ENCODE measurements at places on chromosomes 5 and 9.

GRCh38 chr5:54825005-54825404, 160.4 kb downstream of the ESM1 start:
- no peak for DNase-seq

DNA sequence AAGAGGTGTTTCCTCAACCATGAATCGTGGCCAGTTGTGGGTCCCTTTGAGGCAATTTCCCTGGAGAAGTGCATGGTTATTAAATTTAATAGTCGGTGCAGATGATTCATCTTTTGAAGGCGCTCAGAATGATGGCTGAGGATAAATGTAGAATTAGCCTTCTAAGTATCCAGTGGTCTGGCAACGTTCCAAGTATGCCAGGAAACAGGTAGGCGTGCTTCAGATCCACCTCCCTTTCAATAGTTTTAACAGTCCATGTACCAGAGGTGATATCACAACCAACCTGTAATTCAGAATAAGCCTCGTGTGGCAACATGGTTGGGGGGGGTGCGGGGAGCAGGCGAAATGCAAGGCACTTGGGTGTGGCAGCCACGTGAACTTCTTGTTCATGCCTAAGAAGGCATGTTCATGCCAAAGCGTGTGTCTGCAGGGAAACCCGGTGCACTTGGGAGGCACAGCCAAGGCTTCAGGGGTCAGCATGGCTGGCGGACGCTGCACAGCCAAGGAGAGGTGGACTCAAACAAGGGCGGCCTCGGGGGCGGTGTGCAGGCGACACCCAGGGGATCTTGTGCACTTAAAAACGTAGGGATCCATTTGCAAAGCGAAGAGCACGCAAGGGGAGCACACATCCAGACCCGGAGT, 5.2 kb upstream of the NKD2 start:
- peak; percentile 34 for DNase-seq

DNA sequence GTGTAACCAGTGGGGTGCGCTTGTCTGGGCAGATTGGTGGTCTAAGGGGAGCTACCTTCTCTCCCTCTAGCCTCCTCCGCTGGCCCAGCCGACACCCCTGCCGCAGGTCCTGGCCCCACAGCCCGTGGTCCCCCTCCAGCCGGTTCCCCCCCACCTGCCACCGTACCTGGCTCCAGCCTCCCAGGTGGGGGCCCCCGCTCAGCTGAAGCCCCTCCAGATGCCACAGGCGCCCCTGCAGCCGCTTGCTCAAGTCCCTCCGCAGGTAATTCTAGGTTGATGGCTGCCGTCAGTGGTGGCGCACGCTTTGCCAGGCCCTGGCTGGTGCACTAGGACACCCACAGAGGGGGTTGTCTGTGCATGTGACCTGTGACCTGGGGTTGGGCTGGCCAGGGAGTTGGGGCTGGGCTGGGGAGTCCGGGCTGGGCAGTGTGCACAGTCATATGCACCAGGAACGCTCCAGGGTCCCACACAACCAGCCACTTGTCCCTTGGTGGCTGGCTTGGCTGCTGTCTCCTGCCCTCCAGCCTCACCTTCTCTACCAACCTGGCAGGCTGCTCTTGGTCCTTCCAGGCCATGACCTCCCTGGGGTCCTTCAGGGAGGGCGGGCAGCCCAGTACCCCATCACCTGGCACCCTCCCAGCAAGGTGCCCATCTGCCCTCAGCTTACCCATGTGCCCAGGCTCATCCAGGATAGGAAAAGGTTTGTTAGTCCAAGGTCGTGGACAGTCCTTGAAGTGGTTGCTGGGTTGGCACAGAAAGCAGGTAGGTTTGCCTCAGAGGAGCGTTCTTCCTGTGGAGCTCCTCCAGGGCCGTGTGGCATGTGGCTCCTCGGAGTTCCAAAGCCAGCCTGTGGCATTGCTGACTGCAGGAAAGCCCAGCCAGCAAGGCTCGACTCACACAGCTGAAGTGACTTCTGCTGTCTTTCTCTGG, 73.2 kb downstream of the WNK2 start:
- no peak for DNase-seq

GRCh38 chr9:89814340-89815040, 209.7 kb downstream of the GADD45G start:
- no peak for DNase-seq

DNA sequence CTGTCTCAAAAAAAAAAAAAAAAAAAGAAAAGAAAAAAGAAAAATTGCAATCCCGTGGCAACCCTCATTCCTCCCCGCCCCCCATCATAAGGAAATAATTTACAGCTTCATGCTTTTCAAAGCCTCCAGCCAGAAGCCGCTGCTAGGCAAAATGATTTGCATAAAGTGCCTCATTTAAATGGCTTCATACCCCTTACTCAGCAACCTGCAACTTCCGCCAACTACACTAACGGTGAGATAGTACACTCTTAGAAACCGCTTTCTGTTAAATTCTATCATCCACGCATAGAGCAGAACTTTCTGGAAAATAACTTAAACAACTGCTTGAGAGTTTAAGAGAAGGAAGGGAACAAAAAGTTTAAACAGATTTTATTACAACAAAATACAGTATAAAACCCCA, 17.8 kb downstream of the SERINC5 start:
- peak; percentile 52 for DNase-seq

- DNase-seq = no peak
Observed at GRCh38 chr5:128527077-128527476, 11.0 kb downstream of the FBN2 start.

GRCh38 chr5:159781626-159782157, 134.6 kb upstream of the ADRA1B start:
- no peak for DNase-seq

DNA sequence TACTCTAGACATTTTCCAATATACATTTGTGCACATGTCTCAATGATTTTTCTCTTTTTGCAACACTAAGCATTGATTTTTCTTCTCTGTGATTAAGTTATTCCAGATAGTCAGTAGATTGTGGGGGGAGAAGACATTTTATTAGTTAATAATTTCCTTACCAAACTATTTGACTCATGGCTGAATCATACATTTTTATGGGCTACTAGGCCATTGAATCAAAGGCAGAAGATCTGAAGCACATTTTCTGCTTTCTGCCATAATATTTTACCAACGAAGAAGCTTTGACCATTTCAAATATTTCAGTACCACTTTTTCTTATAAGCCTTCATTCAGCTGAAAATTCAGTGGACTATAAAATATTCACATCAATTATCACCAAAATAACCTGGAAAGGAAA, 175.6 kb downstream of the IRX2 start:
- no peak for DNase-seq

GRCh38 chr9:28365020-28365640, 791.8 kb upstream of the C9orf72 start:
- no peak for DNase-seq

GRCh38 chr9:10026443-10026984, 586.3 kb downstream of the PTPRD start:
- no peak for DNase-seq

DNA sequence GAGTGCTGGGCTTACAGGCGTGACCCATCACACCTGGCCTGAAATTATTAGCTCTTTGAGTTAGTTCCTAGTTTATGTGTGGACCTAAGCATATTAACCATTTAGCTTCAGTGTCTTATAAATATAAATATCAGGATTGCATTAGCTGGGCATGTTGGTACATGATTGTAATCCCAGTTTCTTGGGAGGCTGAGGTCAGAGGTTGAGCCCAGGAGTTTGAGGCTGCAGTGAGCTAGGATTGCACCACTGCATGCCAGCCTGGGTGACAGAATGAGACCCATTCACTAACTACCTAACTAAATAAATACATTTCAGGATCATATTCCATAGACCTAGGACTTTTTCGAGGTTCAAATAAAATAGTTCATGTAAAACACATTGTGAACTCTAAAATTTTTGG, 129.8 kb downstream of the VPS13A start:
- no peak for DNase-seq

Measured in CD4-positive, alpha-beta T cell treated with Interleukin-6 for 4 hours (primary cell).